Suppressor macrophage treated with lipopolysaccharide for 1 hour (primary cell): ENCODE measurements at places on chromosomes 5 and 9.

GRCh38 chr5:82992646-82993045 lies 84.5 kb downstream of the TMEM167A start:
- no peak for DNase-seq

GRCh38 chr9:136107155-136107952 lies 11.3 kb downstream of the TMEM250 start:
- no peak for DNase-seq

GRCh38 chr5:91840412-91840811 lies 457.3 kb upstream of the ARRDC3 start:
- no peak for DNase-seq

DNA sequence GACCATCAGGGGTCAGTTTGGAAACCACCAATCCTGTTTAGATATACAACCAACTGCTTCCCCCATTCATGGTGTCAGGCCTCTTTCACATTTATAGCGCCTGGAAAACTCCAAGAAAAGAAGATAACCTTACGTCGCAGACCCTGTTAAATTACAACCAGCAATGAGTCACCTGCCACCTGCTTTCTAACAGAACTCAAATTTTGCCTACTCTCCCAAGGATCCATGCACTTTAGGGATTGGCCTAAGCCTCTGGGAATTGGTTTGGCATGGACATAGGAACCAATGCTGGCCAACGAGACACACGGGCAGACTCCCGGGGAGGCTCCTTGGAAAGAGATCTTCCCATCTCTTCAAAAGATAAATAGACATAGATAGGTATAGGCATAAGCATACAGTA lies 87.0 kb downstream of the FEM1C start:
- DNase-seq, result no peak

GRCh38 chr5:84253946-84254345 lies 130.7 kb downstream of the EDIL3 start:
- no peak for DNase-seq

DNA sequence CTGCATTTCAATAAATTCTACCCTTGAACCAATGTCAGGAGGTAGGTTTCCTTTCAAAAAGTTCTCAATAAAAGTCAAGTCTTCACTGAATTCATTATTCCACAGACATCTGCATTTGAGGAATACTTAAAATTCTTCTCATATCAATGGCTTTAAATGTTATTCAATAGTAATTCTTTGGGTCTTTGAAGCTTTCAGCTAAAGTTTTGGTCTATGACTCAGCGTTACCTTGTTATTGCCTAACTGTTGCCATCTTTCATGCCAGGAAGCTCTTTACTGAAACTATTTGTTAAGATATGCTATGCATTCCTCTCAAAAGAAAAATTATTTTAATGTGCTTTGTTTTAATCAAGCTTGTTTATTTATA lies 170.5 kb downstream of the NNT start:
- no peak for DNase-seq

DNA sequence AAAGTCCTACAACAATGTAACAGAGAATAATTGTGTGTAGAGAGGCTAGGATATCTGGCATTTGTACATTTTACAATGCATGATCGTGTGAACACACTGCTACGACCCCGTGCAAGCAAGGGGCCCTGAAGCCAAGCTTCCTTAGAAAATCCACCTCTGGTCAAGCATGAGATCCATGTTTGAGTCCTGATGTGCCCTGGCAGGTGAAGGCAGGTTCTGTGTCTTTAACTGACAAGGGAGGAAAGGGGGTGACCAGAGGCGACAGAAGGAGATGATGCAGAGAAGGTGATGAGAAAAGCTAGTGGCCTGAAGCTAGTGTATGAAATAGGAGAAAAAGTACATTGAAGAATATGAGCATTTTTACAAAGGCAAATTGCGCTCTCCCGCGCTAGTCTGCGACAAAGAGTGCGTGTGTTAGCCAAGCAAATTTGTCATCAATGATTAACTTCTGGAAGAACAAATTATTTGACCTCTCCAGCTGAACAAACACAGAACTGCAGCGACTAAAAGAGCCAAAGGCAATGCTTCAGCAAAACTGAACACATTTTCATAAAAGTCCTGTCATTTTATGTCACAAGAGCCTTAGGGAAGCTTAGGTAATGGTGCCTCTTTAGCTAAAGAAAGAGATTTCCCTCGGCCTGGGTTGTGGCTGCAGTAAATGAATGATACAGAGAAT lies 101.7 kb upstream of the DAPK1 start:
- DNase-seq, result no peak

DNA sequence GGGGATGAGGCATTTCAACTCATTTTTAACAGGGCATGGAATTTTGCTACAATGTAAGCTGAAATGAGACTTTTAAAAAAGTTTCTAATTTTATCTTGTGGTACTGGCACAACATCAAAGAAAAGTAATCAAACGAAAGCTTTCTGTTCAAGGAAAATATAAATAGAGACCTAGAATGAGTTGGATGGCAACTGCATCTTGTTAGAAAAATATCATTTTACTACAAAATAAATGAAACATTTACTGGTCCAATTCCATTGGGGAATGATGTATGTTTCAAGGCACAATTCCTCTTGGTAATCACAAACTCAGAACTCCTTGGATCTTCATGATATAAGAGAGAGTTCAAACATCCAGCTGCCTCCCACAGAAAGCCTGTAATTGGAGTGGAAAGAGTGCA lies 102.8 kb downstream of the HMHB1 start:
- no peak for DNase-seq

DNA sequence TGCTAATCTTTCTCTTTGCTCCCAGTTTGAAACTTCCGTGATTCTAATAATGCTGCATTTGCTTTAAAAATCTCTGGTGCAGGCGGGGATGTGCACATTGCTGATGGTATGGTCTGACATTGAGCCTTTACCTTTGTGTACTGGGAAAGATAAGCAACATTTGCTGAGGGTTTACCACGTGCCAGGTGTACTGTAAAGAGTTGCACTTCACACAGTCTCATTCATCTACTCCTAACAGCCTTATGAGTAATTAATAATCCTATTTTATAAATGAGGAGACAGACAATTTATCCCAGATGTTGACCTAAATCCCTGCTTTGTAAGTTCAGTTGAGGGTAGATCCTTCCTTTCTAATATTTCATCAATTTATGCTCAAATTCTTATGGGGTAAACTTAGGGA lies 726 bp upstream of the ADGRV1 start:
- DNase-seq, result no peak

DNA sequence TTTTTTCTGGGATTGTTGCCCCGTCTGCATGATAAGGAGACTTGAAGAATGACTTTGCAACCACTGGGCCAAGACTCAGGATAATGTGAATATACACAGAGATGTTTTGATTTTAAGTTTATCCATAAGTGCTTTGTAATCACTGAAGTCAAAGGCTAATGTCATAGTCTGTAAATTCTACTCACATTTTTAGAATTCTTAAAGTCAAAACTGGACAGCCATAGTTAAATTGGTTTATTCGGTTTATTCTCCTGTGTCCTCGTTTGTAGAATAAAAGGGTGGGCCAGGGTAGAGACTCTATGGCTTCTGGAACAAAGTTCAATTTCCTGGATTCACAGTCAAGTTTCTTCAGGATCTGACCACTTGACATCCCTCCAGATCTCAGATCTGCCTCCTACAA lies 327.7 kb upstream of the TNC start:
- DNase-seq, result no peak

DNA sequence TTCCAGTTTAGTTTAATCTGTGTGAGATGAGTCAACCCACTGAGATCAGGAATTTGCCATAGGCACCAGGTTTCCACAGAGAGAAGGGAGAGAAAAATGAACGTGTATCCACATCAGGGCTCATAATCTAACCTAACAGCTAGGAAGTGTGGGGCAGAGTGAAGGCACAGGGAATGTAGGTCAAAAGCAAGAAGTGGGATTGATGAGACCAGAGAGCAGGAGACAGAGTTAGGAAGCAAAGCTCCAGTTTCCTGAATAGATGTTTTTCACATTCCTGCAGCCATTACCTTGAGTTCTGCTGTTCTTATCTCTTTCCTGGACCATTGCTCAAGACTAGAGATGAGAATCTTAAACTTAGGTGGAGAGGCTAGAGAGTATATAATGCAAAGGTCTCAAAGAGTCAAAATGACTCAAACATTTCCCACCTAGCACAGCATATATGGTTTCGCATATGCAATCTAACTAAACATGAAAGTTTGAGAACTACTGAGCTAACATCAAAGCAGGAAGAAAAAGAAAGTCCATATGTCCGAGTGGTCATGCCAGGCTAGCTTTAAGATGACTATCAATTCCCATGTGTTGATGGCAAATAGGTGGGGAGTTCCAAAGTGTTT lies 41.1 kb upstream of the GNAQ start:
- no peak for DNase-seq

DNA sequence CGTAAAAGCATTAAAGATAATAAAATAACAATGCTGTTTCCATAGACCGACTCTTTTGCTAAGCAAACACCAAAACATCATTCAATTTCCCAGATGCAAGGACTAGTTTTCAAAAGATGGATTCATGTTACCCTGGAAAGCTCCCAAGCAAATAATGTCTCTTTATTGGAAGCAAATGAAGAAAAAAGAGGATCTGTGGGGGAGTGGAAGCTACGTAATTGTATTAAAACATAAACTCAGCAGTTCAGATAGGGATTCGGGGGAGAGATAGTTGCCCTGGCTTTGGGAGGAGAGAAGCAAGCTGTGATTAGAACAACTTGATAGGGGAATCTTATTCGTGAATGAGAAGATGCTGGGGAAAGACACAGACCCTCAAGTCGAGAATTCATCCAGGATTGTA lies 491.0 kb upstream of the CLINT1 start:
- DNase-seq, result no peak

DNA sequence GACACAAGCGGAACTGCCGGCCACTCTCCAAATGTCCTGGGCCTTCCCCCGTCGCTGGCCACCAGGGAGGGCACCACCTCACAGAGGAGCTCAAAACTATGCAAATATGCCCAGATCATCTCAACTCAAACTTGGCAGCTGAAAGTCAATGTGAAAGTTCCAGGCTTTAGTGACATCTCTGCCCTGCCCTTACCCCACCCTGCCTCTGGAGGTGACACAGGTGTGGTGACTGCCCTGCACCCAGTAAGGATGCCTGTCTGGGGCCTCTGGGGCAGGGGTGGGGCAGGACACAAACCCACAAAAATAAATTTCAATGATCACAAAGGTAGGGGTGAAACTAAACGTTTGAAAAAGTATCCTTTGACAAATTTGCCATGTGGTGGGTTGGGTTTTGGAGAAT lies 213.4 kb downstream of the HSPA4 start:
- no peak for DNase-seq

DNA sequence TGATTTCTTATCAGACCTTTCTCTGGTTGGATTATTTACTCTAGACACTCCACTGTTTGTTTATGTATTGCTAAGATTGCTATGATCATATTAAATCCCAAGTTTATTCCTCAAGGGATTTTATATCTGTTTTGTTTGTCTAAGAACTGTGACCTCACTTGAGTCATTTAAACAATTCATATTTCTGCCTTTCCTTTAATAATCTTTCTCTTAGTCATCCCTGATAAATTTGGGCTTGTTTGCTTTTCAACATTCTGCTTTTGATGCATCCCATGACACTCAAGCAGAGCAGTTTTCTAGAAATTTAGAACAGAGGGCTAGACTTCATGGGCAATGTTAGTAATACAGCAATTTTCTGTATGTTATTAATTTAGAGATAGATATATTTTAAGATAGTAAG lies 231.6 kb upstream of the TNC start:
- no peak for DNase-seq

DNA sequence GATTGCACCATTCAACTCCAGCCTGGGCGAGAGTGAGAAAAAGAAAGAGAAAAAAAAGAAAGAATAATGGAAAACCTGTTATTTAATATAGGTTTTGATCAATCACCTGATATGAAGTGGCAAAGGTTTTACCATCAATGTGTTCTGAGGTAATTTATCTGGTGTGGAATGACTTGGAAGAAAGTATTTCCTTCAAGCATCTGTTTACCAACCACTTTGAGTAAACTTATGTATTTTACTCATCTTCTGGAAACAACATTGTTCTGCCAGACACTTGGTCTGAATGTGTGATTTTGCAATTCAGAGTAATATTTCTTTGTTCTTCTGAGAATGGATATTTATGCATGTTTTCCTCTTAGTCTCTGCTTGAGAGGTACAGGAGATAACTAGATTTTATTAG lies 24.3 kb downstream of the KIF2A start:
- no peak for DNase-seq

GRCh38 chr5:95962785-95963184 lies 1.1 kb upstream of the ELL2 start:
- DNase-seq, result no peak

- no peak for DNase-seq
Measured at GRCh38 chr5:32280656-32281081, 32.1 kb downstream of the MTMR12 start.

GRCh38 chr5:149426931-149427330 lies 47.8 kb upstream of the IL17B start:
- no peak for DNase-seq

DNA sequence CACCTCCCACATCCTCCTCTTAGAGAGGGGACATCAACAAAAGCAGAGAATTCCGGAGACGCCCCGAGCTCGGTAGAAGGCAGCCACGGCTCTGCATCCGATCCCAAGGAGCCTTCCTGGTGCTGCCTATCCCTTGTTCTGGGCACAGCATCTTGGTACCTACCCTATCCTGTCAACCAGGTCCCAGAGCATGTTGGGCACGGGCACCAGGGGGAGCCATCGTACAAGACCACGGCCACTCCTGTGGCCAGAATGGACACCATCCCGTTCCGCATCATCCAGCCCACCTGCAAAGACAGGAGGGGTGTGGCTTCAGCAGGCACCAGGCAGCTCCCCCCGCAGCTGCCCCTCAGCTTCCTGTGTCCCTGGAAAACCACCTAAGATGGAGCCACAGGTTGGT lies 62.7 kb upstream of the ZNF354A start:
- DNase-seq, result peak; percentile 49

GRCh38 chr5:117667105-117667504 lies 1092.5 kb upstream of the SEMA6A start:
- DNase-seq, result no peak

DNA sequence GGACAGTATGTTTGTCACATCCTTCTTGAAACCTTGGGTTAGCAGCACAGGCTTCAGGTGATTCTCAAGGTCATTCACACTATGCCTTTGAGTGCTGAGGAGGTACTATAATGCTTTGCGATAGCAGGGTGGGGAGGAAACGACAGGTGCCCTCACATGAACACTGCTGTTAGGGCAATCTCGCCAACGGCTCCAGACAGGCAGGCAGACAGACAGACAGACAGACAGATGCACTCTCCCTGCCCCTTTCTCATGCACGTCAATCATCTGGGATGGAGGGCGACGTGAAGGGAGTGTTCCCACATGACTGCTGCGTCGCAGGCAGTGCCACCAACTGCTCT lies 82.9 kb downstream of the RAPGEF1 start:
- no peak for DNase-seq

DNA sequence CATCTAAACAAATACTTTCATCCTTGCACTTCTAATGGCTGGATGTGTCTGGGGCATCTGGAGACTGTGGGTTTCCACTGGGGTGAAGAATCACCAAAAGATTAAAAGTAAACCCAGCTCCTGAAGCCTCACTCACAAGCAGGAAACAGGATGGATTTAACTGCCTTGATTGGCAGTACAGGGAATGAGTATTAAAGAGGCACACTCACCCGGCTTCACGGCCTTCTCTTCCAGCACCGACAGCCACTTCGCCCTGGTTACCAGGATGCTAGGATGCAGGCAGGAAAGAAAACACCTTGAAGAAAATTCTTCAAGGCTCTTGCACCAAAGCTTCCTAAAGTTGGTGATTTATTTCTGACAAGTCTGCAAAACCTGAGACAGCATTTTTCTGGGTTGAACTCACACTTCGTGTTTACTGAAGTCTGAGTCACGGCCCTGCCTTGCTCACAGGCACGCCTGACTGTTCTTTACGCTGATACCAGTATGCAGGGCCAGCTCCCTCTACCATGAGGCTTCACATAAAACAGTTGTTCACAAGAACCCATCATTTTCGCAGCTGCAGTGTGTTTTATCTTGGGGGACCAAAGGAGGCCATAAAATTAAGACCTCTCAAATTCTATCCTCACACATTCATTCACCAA lies 56.5 kb upstream of the ZNF354A start:
- DNase-seq, result peak; percentile 50
